NCI-H1048 (cell line): ENCODE measurements at places on chromosomes 16 and 17.

DNA sequence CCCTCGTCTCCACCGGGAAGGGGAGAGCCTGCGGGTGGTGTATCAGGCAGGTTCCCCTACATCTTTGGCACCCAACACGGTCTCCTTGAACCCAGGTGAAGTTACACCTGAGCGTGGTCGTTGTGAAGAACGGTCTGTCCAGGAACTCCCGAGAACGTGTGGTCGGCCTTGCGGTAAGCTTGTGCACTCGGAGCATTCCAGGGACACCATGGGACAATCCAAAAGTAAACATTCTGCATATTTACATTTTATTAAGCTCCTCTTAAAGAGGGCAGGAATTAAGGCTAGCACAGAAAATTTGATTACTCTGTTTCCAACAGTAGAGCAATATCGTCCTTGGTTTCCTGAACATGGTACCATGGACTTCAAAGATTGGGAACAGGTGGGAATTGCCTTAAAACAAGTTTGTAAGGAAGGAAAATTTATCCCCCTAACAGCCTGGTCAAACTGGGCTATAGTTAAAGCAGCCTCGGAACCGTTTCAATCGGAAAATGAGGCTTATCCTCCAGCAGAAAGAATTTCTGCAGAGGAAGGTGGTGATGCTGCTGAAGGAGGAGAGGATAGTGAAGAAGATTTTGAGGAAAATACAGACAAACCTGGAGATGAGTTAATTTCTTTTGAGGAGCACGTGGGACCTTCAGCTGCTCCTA, 18.2 kb downstream of the ALOX15B start:
- no peak for DNase-seq

GRCh38 chr16:58177353-58177710, 20.6 kb downstream of the CSNK2A2 start:
- DNase-seq = no peak

GRCh38 chr17:48219617-48220016, 112.1 kb downstream of the SNX11 start:
- DNase-seq = no peak

DNA sequence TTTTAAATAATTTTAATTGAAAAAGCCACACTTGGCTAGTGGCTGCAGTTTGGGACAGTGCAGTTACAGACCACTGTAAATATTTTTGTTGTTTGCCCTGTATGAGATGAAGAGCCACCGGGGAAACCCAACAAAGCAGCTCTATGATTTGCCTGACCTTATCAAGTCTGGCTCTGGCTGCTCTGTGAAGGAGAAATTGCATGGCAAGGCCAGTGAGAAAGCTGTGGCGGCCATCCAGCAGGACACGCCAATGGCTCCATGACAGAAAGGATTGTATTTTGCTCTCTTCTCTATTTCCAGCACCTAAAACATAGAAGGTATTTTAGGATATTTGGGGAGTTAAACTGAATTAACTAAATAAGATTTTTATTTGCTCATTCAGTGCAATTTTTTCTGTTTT, 330.0 kb upstream of the DYNLRB2 start:
- DNase-seq = no peak

DNA sequence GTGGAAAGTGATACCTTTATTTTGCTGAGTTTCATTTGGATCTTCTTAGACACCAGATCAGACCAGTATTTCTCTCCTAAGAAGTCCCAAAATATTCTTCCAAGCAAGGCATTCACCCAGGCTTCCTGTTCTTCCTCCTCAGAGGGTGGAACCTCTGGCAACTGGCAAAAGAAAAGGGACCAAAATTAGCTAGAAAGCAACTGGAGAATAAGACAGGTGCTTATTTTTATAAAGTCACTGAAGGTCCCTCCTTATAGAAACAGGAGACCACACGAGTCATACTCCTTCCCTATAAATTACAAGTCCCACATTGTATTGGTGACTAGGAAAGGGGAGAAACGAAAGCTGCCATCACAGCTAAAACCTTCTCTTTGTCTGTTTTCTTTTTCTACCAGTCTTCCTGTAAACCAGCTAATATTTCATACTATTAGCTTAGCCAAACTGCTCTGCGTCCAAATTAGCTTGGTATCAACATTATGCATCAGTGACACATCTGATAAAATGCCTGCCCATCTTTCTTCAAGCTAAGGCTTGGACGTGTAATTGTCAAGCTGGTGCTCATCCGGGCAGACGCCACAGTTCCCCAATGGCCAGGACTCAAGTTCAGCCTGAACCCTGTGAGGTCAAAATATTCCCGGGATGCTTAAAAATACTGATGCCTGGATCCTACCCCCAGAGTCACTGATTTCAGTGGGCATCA, 47.5 kb upstream of the ERN1 start:
- no peak for DNase-seq

- no peak for DNase-seq
Observed at GRCh38 chr17:3695723-3696411, at the start of gene P2RX5. Gene P2RX5, minus strand, starts transcription at chr17:3696155. Its CDS starts 150 bp downstream, at chr17:3696005.

GRCh38 chr17:79630821-79631639, 20.2 kb upstream of the RBFOX3 start:
- no peak for DNase-seq

- DNase-seq = no peak
Observed at GRCh38 chr16:4055748-4056147, 60.5 kb downstream of the ADCY9 start.

DNA sequence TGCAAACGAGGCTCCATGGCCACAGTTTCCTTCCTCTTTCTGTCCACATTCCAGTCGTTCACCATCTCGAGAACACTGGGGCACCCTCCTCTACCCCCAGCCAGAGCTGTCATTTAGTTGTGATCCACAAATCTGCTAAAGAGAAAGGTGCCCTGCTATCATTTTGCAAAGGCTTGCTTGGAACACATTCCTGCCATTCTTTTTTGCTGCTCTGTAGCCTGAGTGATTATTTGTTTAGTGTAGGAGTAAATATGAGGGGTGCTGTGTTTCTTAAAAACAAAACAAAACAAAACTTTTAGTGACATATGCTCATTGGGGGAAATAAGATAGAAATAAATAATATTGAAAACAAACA, 166.7 kb downstream of the PRKCA start:
- DNase-seq = no peak

DNA sequence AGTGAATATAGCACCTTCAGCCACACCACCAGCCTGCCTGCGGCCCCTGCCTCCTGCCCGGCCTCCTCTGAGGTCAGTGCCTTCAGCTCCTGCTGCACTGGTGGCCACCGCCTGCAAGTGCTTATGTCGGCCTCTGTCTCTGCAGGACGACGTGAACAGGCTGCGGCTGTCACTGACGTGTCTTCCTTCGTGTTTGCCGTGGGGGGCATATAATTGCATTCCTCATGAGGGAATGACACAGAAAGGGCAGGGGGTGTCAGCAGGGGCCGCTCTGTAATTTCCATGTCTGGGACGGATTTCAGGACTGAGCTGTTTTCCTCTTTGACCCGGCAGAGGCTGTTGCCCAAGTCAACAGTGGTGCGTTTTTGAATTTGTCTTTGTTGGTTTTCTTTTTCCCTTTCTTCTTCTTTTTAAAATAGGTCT, 28.5 kb downstream of the CMIP start:
- no peak for DNase-seq

- no peak for DNase-seq
Observed at GRCh38 chr17:4599505-4600281, 15.4 kb downstream of the SMTNL2 start.

DNA sequence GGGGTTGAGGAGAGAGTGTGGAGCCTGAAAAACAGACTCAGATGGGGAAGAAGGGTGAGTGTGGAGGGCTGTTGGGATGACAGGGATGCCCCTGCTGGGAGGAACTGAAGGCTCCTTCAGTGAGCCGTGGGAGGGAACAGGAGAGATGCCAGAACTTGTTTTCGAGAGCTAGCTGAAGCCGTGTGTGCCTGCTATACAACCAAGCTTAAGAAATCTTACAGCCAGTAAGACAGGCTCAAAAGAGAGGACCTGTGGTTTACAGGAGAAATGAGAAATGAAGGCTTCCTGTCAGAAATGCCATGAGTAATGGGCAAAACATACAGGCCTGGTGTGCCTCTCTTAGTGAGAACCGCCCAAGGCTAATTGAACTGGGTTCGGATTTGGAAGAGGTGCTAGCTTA, 99.6 kb downstream of the SPACA3 start:
- DNase-seq = no peak

DNA sequence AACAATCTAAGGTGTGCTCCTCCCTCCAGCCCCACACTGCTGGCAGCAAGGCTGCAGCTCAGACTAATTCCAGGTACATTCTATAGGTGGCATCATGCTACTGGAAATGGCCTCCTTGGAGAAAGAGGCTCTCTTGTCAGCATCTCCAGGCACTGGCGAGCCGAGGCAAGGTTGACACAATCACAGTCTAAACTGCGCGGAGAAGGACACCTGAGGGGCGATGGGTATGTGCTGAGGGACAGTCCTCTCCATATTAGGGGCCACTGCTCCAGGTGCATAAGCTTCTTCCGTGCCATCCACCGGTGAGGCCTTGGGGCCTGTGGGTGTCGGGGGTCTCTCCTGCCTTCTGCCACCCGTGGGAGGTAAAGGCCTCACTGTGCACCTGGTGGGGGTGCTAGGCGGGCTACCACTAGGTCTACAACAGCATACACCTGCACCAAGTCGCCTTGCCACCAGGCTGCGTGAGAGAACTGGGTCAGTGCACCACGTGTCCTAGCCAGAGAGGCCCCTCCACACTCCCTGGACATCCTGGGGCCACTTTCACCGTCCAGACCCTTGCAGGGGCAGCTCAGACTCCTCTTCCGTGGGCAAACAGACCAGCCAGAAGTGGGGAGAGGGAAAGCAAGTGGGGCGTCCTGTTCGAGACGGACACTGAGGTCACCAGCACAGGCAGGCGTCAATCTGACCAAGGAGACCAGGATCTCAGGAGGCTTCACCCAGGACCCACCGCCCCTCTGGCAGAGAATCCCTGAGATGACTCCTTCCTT, 12.1 kb upstream of the CBX8 start:
- no peak for DNase-seq
